ENCODE measurements at places on chromosomes 11 and 22.

- no peak for DNase-seq
Measured at GRCh38 chr11:78339483-78339882, 78.1 kb downstream of the GAB2 start.

DNA sequence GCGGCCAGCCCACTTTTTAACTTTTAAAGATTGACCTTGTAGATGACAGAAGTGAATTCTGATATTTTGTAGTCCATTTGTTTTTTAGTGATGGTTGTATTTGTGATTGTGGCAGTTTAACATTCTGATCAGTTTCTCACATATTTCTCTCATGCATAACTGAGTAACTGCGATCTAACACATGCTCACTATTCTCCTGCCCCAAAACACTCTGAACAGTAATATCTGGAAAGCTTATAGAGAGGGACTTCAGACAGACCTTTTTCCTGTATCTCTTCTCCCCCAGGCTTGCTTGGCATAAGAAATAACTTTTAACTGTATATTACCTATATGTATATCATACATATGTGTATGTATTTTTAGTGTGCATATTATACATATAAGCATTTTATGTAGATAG lies 37.3 kb upstream of the MYO18B start:
- DNase-seq, result no peak

DNA sequence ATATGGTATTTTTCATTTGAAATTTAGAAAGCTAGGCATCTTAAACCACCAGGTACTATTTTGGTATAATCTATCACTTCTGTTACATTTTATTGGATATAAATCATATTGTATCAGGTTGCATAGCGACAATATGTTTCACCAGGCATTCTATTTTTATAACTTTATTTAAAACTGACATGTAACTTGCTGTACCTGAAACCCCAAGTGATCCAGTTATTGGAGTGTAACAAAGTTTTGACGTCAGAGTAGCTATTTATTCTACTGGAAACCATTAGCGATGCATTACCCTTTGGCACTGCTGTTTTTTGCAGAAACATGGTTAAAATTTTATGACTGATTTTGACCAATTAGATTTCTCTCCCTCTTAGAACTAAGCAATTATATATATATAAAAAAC lies 160.7 kb downstream of the METTL15 start:
- DNase-seq, result no peak

DNA sequence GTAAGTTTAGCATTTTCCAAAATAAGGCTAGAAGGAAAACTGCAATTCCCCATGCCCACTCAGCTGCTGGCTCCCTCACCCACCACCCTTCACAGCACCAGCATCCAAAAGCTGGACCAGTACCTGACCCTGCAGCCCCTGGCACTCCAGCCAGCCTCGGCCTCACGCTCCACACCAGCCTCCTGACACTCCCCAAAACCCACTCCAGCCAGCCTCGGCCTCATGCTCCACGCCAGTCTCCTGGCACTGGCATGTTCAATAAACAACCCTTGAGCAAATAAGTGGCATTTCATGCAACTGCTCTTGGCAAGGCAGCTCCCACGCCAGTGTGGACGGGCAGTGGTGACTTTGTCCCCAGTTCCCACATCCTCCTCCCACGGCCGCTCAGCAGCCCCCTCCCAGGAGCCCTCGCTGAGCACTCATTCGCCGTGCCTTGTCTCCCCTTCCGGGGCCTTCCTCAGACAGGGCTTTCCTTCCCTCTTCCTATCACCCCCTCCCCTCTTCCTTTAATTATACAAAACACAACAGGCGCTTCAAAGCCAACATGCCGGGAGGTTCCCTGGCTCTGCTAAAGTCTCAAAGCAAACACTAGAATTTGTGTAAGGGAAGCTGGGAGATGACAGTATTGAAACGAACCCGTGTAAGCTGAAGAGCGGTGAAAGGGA lies 6.8 kb downstream of the TOLLIP start:
- no peak for DNase-seq

DNA sequence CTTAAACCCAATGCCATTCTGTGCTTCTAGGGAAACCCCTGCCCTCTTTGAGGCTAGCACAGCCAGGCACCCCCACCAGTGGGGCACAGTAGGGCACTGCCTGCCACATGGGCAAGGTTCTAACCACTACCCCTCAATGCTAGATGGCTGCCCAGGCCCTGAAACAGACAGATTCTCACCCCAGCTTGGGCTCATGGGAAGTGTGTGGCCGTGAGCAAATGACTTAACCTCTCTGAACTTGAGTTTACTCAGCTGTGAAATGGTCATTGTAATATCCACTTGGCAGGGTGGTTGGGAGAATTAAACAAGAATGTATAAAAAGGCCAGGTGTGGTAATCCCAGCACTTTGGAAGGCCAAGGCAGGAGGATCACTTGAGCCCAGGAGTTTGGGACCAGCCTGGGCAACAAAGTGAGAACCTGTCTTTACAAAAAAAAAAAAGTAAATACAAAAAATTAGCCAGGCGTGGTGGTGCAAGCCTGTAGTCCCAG lies 22.4 kb downstream of the C22orf23 start:
- no peak for DNase-seq

- no peak for DNase-seq
Measured at GRCh38 chr11:61749591-61750217, 2.7 kb upstream of the MYRF start.

- DNase-seq, result peak; percentile 58
Measured at GRCh38 chr11:66347425-66348276, at the start of gene B4GAT1. B4GAT1 (minus strand) TSS chr11:66347629; CDS start chr11:66347545, 84 bp downstream.

GRCh38 chr22:29628996-29629902 lies 25.8 kb downstream of the NF2 start:
- DNase-seq, result no peak

Measured in T-helper 17 cell (primary cell).